ENCODE measurements at places on chromosomes 4 and X.

GRCh38 chr4:38664706-38665401 is 855 bp downstream of the KLF3 start:
- no peak for DNase-seq

- no peak for DNase-seq
Observed at GRCh38 chrX:143648705-143649104, 12.8 kb upstream of the SLITRK4 start.

- DNase-seq, result no peak
Observed at GRCh38 chr4:38166082-38166481, 205.9 kb downstream of the PTTG2 start.

GRCh38 chr4:157291071-157291470 is 70.5 kb downstream of the GRIA2 start:
- no peak for DNase-seq
